A549 treated with DMSO at 1 μM for 4 hours (cell line): ENCODE measurements at places on chromosomes 3 and 15. TPM values are rescaled to one million over a fixed set of nuclear protein-coding genes. Genes with fewer than 3 reads are reported as not detected.

Gene APEH
- 60.6 to 69.3 TPM (median 65.2 TPM) in 5 replicates for total RNA-seq

Gene KIF23
- total RNA-seq = 75.8 to 97.8 TPM (median 91.2 TPM) in 5 replicates

Gene CERS3
- not detected in 5 replicates for total RNA-seq

Gene MESP2
- 0.37 to 0.65 TPM (median 0.62 TPM) in 5 replicates for total RNA-seq

Gene TM6SF1
- 0.07 to 0.17 TPM (median 0.13 TPM) in 4 of 5 replicates, not detected in the other for total RNA-seq

Gene CAPN3
- 0.21 to 0.95 TPM (median 0.23 TPM) in 5 replicates for total RNA-seq

Gene SEMA3F
- total RNA-seq = 7.7 to 9.8 TPM (median 9.3 TPM) in 5 replicates

Gene CHRM5
- total RNA-seq = 0.05 TPM in 1 of 5 replicates, not detected in the others

Gene SUCNR1
- 0.13 to 0.22 TPM (median 0.16 TPM) in 5 replicates for total RNA-seq

Gene TRIM71
- total RNA-seq = 0.01 TPM in 1 of 5 replicates, not detected in the others

Gene EPHA6
- 0.09 to 0.20 TPM (median 0.11 TPM) in 5 replicates for total RNA-seq

Gene GRK7
- 0.02 TPM in 1 of 5 replicates, not detected in the others for total RNA-seq

Gene TMF1
- 12.7 to 18.5 TPM (median 17.2 TPM) in 5 replicates for total RNA-seq

Gene ALG1L2
- not detected in 5 replicates for total RNA-seq

Gene CPNE9
- total RNA-seq = 0.08 to 0.33 TPM (median 0.15 TPM) in 4 of 5 replicates, not detected in the other

Gene CAV3
- total RNA-seq = not detected in 5 replicates

Gene C2CD4A
- 0.02 to 0.07 TPM (median 0.02 TPM) in 3 of 5 replicates, not detected in the others for total RNA-seq

Gene PLSCR5
- total RNA-seq = not detected in 5 replicates

Gene CD200R1
- 0.06 to 0.10 TPM (median 0.06 TPM) in 3 of 5 replicates, not detected in the others for total RNA-seq

Gene CFAP92
- 0.05 TPM in 2 of 5 replicates, not detected in the others for total RNA-seq

Gene GOLGA6L26
- total RNA-seq = not detected in 5 replicates

Gene CCDC33
- 5.0 to 7.6 TPM (median 5.8 TPM) in 5 replicates for total RNA-seq

Gene ISL2
- total RNA-seq = 3.3 to 4.6 TPM (median 4.0 TPM) in 5 replicates

Gene ZNF654
- 3.7 to 4.9 TPM (median 4.3 TPM) in 5 replicates for total RNA-seq

Gene ITIH3
- 0.08 TPM in 1 of 5 replicates, not detected in the others for total RNA-seq

Gene AMOTL2
- 43.8 to 45.0 TPM (median 44.7 TPM) in 5 replicates for total RNA-seq

Gene NEK10
- 0.86 to 1.8 TPM (median 1.3 TPM) in 5 replicates for total RNA-seq

Gene ANKUB1
- total RNA-seq = not detected in 5 replicates

Gene CLDN16
- total RNA-seq = 0.06 to 0.11 TPM in 2 of 5 replicates, not detected in the others

Gene DPP8
- total RNA-seq = 21.1 to 30.4 TPM (median 28.4 TPM) in 5 replicates

Gene RHOV
- 4.9 to 6.1 TPM (median 5.3 TPM) in 5 replicates for total RNA-seq

Gene UCN2
- 8.8 to 14.2 TPM (median 10.2 TPM) in 5 replicates for total RNA-seq

Gene ISLR
- total RNA-seq = 0.15 to 0.41 TPM (median 0.25 TPM) in 5 replicates

Gene NANOGP8
- total RNA-seq = not detected in 5 replicates

Gene ADGRG7
- not detected in 5 replicates for total RNA-seq

Gene TGM5
- total RNA-seq = not detected in 5 replicates

Gene EDC3
- 18.1 to 21.4 TPM (median 20.6 TPM) in 5 replicates for total RNA-seq

Gene CYFIP1
- 72.9 to 90.1 TPM (median 82.9 TPM) in 5 replicates for total RNA-seq

Gene STAB1
- not detected in 5 replicates for total RNA-seq

Gene GOLGA8B
- 11.6 to 19.0 TPM (median 17.2 TPM) in 5 replicates for total RNA-seq

Gene SEMA5B
- 0.16 to 1.1 TPM (median 0.26 TPM) in 5 replicates for total RNA-seq

Gene MME
- not detected in 5 replicates for total RNA-seq

Gene SERINC4
- 0.06 to 0.23 TPM (median 0.12 TPM) in 4 of 5 replicates, not detected in the other for total RNA-seq

Gene POPDC2
- total RNA-seq = 0.16 to 0.99 TPM (median 0.24 TPM) in 4 of 5 replicates, not detected in the other

Gene LRRN1
- not detected in 5 replicates for total RNA-seq

Gene DUOX1
- not detected in 5 replicates for total RNA-seq

Gene ZNF80
- total RNA-seq = not detected in 5 replicates

Gene STRC
- 0.02 to 0.23 TPM (median 0.09 TPM) in 5 replicates for total RNA-seq

Gene SHC4
- 0.80 to 1.1 TPM (median 1.0 TPM) in 5 replicates for total RNA-seq
